ENCODE measurements at places on chromosomes 11 and 22. TPM values are rescaled to one million over a fixed set of nuclear protein-coding genes. Genes with fewer than 3 reads are reported as not detected.

The CHRDL2 gene
- 1.8 TPM for total RNA-seq

The KIF18A gene
- 12.9 TPM for total RNA-seq

The SHANK2 gene
- 5.9 TPM for total RNA-seq

The SYCE3 gene
- not detected for total RNA-seq

The ACTN3 gene
- 91.4 TPM for total RNA-seq

The STIP1 gene
- total RNA-seq: 94.2 TPM

The HOATZ gene
- not detected for total RNA-seq

The SHISA8 gene
- not detected for total RNA-seq

The KCNQ1 gene
- 2.6 TPM for total RNA-seq

DNA sequence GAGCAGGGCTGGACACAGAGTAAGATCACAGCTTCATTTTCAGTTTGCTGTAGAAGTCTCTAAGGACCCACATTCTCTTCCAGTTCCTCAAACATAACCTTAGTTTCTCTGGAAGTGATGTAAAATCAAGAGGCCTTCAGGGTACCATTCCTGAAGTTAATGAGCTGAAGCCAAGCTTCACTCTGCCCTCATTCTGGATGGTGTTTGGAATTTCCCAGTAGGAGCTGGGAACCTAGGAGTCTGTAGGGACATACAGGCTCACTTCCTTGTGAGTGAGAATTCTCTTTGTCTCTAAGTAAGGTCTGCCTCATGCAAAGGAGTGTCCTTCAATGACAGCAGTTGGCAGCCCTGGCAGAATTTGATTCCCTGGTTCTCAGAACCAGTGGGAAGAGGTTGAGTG is 142.4 kb upstream of the NARS2 start:
- no peak for DNase-seq

DNA sequence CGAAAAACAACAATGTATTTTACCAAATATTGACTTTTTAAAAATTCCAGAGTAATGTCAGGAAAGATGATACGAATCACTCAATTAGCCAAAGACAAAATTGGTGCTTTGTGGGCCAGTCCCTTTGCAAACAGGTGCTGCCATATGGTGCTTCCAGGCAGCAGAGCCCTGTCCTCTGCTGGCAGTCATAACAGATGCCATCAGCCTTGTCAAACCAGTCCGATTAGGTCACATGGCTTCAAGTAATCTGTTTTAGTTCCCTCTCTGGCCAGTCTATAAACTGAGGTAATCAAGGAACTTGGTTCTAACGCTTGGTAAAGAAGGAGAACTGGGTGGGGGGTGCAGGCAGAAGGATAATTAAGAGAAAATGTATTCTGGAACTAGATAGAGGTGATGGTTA is 49.1 kb upstream of the CAPRIN1 start:
- peak; percentile 25 for DNase-seq

DNA sequence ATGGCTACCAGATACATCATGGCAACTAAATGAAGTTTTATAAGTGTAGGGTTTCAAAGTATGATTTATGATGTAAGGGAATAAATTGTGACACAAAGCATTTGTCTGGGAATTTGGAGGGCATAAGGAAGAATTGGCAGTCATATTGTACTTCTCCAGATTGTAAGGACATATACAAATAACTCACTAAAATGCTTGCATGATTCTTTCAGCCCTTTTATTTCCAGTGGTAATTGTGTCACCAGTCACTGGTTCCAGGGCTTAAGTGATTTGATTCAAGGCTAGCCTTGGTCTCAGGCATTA is 299.4 kb upstream of the ANO5 start:
- peak; percentile 31 for DNase-seq

DNA sequence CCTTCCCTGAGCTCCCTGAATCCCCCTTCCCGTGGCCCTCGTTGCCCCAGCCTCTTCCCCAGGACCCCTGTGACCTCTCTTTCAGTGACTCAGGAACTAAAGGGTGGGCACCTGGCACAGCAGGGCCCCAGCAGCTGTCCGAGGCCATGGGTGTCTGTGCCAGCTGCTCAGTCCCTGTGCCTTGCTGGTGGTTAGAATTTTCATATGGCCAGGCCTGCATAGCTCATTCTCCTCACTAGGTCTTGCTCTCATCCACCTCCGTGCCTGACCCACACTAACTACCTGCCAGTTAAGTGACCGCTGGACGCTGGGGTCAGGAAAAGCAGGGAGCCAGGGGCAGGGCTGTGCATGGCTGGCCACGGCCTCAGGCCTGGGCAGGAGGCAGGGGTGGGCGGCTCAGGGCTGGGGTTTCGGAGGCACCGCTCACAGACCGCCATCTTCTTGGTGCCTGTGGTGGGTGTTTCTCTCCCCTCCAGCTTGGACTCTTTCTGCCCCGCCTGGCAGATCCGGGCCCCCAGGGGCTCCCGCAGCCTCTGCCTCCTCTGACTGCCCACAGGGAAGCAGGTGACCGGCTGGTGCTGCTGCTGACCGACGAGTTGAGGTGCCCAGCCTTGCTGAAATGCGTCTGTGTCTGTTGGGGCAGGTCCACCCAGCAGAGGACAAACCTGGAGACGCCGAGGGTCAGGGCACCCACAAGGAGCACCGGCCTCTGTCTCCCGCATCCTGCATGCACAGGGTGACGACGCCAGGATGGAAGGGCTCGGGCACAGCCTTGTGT is 20.3 kb downstream of the MRGPRD start:
- peak; percentile 50 for DNase-seq

DNA sequence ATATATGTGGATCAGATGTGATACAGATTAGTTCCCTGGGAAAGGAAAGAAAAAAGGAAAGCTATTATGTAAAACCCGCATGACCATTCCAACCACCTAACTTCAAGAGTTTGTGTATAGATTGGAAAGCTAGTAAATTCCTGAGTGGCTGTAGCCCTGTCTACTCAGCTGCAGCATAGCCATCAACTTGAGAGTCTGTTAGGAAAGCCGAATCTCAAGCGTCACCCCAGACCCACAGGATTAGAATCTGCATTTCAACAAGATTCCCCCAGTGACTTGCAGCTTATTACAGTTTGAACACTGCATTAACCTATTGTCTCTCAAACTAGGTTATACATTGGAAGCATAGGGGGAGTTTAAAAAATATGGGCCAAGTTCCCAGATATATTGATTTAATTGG is 921.7 kb downstream of the LRRC4C start:
- no peak for DNase-seq

- peak; percentile 55 for DNase-seq
Measured at GRCh38 chr22:35409783-35410662, 10.1 kb downstream of the MCM5 start.

GRCh38 chr11:120928627-120929026 is 95.3 kb upstream of the TBCEL start:
- DNase-seq: no peak

DNA sequence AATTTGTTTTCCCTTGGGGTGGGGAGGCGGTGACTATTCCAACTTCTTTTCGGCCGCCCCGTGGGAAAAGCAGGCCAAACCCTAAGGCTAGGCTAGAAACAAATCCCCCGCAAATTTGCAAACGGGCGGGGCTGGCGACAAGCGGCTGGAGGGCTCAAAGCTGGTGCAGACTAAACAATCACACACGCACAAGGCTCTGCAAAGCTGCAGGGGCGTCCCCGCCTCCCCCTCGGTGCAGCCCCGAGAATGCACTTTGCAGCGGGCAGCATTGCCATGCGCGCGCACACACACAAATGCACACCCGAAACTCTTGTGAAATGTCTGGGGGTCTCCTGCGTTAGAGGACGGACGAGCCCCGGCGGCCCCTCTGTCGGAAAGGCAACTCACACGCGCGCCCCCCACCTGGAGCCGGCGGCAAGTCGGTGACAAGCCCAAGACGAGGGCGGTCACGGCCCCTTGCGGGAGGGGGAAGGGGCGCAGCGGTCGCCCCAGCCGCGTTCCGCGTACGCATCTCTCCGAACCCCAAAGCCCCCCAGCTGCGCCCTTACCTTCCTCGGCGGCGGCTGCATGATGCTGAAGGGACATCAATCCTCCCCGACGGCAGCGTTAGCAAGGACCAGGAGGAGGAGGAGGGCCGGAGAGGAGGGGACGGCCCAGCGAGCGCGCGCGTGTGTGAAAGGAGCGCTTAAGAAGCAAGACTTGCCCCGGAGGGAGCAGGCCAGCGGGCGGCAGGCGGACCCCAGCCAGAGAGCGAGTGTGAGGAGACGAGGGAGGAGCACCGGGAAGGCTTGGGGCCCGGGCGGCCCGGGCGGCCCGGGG is 600 bp downstream of the FCHSD2 start:
- DNase-seq: peak; percentile 87

GRCh38 chr11:74749965-74750296 is 1.3 kb downstream of the RNF169 start:
- no peak for DNase-seq

GRCh38 chr11:111697933-111698371 is 68.2 kb downstream of the PPP2R1B start:
- no peak for DNase-seq

- peak; percentile 4 for DNase-seq
Measured at GRCh38 chr11:101061606-101062005, 68.0 kb downstream of the PGR start.

DNA sequence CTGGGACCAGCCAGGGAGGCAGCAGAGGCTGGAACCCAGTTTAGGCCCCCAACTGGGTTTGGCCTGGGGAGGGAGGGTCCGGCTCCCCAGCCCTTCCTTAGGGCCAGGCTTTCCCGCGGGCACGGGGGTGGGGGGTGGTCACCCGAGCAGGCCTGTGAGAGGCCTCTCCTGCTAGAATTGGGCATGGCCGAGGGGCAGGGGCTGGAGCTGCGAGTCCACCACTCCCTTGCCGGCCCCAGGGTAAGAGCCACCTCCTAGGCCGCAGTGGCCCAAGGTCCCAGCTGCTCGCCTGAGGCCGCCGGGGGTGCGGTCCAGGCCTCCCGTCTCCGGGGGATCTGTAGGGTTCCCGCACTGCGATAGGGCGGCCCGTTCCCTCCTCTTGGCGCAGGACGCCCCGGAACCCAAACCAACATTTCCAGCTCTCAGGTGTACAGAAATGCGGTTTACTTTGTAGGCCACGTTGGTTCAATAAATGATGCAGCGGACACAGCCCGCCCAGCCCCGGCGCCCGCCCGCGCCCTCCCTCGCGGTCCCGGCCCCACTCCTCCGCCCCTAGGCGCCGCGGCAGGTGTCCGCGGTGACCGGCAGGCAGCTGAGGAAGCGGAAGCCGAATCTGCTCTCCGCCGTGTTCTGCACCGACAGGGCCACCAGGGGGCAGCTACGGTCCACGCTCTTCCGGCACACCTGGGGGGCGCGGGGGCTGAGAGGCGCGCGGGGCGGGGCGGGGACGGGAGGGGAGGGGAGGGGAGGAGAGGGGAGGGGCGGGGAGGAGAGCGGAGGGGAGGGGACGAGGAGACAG is 5.9 kb downstream of the LMNTD2 start:
- DNase-seq: peak; percentile 81

- no peak for DNase-seq
Measured at GRCh38 chr11:131275580-131275979, 94.8 kb upstream of the NTM start.

GRCh38 chr22:49261616-49262015 is 566.1 kb downstream of the BRD1 start:
- DNase-seq: no peak

- DNase-seq: peak; percentile 77
Measured at GRCh38 chr11:2540992-2541680, 96.3 kb downstream of the KCNQ1 start.

GRCh38 chr11:126152586-126152985 is 58.9 kb downstream of the RPUSD4 start:
- peak; percentile 1 for DNase-seq

GRCh38 chr11:20036626-20037335 is 123.5 kb downstream of the DBX1 start:
- DNase-seq: no peak

DNA sequence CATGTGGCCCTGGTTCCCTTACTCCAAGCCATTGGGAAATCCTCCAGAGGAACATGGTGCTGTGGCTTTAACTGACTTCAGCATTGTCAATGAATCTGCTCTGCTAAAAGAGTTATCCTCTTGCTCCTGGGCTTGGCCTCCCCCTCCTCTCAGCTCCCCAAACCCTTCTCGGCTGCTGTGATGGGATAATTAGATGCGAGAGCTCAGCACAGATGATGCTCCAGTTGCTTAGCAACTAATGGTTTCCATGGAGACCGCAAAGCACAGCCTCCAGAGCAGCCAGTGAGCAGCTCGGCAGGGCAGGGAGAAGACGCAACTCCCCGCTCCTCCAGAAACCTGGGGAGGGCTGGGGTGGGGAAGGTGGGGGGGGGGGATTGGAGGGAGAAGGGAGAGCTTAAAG is 2.8 kb upstream of the UPK2 start:
- DNase-seq: peak; percentile 62

- DNase-seq: no peak
Measured at GRCh38 chr11:128592454-128592853, 5.1 kb upstream of the ETS1 start.

DNA sequence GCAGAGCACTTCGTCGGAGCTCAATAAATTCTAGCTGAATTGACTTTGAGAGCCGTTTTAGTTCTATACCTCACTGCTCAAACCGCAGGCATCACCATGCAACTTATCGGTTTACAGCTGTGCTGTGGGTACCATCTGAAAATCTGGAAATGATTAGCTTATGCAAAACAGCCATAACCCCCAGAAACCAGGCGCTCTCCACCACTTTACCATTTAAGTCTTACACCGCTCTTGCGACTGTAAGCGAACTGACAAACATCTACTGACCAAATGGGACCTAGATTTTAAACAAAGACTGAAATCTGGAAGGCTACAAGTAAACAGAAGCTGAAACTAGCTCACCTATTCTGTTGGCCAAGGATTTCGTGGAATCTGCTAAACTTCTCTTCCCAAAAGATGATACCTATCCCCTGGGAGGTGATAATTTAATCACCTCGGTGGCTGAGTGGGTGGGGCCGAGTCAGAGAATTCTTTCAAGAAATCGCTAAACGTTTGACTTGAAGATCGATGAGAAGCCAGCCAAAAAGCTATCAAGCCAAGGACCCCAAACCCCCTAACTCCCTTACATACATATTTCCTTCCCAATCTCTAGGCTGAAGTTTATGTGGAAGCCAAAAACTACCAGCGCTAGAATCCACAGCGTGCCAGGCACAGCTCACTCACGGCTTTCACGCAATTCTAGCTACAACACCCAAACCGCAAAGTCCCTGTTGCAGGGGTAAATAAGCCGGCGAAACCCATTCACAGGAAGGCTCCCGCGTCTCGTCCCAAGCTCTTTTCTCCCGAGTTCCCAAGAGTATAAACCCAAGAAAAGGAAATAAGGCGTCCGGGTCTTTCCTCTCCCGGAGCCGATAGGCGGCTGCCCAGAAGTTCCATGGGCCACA is 644 bp downstream of the SPTY2D1 start:
- peak; percentile 2 for DNase-seq

- no peak for DNase-seq
Measured at GRCh38 chr11:30261821-30262220, 31.0 kb downstream of the FSHB start.

GRCh38 chr11:44457862-44458261 is 107.6 kb upstream of the CD82 start:
- no peak for DNase-seq

- DNase-seq: no peak
Measured at GRCh38 chr11:35039076-35039475, 99.9 kb upstream of the CD44 start.

GRCh38 chr11:102733232-102733875 is 8.6 kb upstream of the MMP8 start:
- peak; percentile 20 for DNase-seq

DNA sequence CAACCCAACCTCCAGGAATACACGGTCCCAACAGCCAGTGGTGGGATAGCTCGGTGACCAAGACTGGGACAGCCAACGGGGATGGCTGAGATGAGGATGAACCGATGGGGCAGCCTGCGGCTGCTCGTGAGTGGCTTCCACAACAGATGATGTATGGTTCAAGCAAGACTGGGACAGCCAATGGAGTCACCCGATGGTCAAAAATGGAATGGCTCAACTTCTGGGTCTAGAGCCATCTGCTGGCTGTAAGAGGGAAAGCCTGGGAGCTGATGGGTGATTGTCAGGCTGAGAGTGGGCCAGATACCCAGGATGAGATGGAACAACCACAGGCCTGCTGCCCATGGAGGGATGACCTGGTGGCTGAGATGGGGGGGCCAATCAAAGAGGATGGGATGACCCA is 35.5 kb downstream of the SYT7 start:
- DNase-seq: no peak

All from tongue (tissue), 3 donors.